ENCODE measurements at places on chromosomes 1 and 21.

DNA sequence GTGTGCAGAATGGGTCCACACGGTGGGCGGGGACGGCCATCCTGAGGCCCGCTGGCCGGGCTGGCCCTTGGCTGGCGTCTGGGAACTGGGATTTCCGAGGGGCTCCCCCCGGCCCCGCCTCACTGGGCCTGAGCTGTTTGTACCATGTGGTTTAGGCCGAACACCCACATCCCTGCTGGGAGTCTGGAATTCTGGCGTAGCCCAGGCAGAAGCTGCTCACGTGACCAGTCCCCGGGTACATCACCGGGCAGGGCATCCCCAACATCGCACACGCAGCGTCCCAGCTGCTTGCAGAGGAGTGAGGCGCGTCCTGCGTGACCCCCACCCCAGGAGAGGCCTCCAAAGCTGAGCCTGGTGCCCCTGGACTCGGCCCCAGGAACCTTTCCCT, 2.1 kb downstream of the KRTAP10-7 start:
- DNase-seq, result no peak

- no peak for DNase-seq
Observed at GRCh38 chr1:161185732-161186311, 8.5 kb upstream of the B4GALT3 start.

- DNase-seq, result no peak
Observed at GRCh38 chr21:37005548-37006485, 685 bp upstream of the RIPPLY3 start.

GRCh38 chr1:30328401-30329262, 394.8 kb downstream of the MATN1 start:
- DNase-seq, result no peak

- no peak for DNase-seq
Observed at GRCh38 chr1:67052741-67053534, 1.0 kb downstream of the SLC35D1 start.

GRCh38 chr1:109891930-109892329, 18.7 kb upstream of the CSF1 start:
- DNase-seq, result no peak

DNA sequence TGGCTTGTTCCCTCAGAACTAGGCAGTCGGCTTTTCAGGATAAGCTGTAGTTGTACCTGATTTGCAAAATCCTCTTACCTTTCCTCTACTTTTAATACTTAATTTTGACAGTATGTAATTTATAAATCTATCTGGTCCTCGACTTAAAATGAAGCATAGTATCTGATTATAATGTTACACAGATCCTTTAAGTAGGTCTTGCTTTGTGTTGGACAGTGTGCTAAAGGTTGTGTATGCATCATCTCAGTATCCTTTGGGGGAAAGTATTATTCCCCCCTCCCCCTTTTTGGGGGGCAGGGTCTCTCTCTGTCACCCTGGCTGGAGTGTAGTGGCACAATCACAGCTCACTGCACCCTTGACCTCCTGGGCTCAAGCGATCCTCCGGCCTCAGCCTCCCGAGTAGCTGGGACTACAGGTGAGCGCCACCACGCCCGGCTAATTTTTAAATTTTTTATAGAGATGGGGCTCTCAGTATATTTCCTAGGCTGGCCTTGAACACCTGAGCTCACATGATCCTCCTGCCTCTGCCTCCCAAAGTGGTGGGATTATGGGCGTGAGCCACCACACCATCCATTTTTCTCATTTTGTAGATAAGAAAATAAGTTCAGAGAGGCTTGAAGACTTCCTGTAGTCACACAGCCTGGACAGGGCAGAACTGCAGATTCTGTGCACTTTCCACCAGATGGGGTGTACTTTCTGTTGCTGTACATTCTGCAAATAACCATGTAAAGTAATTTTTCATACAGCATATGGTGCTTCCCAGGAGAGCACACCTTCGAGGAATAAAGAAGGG, 791 bp upstream of the STX6 start:
- DNase-seq, result no peak
